Stimulated activated CD4-positive, alpha-beta T cell treated with anti-CD3 and anti-CD28 coated beads, Interleukin-4, amount 100 ng/mL, for 1 hour (primary cell): ENCODE measurements at places on chromosomes 5 and 9.
A peak's percentile ranks its signal among the peaks of the same experiment; 100 is the strongest.

DNA sequence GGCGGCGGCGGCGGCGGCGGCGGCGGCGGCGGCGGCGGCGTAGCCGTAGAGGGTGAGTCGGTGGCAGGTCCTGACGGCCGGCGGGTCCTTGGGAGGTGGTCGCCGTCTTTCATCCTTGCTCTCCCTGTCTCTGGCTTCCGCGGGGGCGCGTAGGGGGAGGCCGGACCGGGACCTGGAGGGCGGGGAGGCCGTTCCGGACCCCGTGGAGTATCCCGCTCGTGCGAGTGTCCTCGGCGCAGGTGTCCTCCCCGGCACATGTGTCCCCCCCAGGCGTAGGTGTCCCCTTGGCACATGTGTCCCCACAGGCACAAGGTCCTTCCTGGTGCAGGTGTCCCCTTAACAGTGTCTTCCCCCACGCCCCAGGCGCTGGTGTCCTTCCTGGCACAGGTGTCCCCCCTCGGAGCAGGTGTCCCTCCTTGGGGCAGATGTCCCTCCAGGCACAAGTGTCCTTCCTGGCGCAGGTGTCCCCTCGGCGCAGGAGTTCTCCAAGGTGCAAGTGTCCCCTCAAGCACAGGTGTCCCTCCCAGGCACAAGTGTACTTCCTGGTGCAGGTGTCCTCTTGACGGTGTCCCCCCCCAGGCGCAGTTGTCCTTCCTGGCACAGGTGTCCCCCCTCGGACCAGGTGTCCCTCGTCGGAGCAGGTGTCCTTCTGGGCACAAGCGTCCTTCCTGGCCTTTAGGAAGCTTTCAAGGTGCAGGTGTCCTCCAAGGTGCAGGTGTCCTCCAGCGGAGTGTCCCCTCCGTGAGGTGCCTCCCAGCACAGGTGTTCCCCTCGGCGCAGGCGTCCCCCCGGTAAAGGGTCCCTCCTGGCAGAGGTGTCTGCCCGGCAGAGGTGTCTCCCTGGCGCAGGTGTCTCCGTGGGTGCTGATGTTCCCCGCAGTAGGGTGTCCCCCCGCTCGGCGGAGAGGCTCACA is 519 bp downstream of the EXOC3 start:
- DNase-seq, result peak; percentile 29

GRCh38 chr9:130664251-130665028 is at the start of gene PRDM12:
PRDM12 (plus strand) TSS chr9:130664594; CDS start chr9:130664654, 60 bp downstream.
- DNase-seq, result no peak

GRCh38 chr5:149432376-149432775 is 53.3 kb upstream of the IL17B start:
- no peak for DNase-seq

- DNase-seq, result no peak
Measured at GRCh38 chr5:169945831-169946261, 34.4 kb downstream of the INSYN2B start.

DNA sequence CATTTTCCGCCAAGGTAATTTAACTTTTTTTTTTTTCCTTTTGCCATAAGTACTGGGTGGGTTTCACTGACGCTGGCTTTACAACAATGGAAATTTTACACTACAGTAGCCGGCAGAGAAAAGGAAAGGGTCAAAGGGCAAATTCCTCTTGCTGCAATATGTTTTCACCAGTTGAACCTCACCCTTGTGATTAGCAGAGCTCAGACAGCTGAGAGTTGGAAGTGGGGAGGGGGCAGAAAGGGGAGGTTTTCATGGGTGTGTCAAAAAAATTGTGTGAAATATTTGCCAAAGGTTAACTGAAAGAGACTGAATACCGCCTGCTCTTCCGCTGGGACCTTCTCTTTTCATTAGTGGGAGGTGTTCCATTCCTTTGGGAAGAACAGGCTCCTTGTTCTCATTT is 296.9 kb downstream of the ADAMTS6 start:
- DNase-seq, result no peak

- DNase-seq, result no peak
Measured at GRCh38 chr5:90921418-90921973, 362.9 kb downstream of the ADGRV1 start.

DNA sequence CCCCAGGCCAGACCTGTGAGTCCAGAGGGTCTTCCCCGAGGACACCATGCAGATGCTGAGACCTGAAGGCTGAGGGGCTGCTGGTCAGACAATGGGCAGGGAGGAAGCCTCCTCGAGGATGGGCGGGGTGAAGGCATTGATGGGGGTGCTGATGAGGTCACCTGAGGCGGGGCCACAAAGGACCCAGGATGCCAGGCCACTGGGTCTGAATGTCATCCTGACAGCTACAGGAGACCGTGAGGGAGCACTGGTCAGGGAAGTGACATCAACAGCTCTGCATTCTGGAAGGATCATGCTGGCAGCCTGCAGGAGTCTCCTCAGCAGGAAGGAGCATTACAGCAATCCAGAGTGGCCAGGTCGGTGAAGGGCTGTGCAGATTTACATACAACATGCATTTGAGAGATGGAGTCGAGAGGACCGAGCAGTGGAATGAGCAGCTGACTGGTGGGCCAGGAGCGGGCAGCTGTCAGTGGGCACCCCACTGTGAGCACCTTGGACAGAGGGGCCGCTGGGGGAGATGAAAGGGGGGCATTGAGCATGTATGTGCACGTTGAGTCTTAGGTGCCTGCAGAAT is 77.7 kb upstream of the ADAMTS2 start:
- no peak for DNase-seq

DNA sequence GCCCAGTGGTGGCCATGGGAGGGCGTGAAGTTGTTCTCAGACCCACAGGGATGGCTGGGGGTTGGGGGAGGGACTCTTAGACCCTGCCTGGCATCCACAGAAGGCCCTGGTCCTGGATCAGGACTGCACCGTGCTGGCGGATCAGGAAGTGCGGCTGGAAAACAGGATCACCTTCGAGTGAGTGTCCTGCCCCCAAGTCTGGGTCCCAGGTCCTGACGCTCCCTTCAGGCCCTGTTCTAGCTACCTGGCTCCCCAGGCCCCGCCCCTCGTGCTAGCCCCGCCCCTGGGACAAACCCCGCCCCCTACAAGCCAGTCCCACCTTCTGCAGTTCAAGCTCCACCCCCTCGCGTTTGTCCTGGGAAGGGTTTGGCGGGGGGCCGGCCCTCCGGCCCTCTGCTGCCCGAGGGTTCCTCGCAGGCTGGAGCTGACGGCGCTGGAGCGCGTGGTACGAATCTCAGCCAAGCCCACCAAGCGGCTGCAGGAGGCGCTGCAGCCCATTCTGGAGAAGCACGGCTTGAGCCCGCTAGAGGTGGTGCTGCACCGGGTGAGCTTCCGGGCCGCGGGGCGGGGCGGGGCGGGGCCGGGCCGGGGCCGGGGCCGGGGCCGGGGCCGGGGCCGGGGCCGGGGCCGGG is 12.9 kb downstream of the RGS14 start:
- DNase-seq, result peak; percentile 66

DNA sequence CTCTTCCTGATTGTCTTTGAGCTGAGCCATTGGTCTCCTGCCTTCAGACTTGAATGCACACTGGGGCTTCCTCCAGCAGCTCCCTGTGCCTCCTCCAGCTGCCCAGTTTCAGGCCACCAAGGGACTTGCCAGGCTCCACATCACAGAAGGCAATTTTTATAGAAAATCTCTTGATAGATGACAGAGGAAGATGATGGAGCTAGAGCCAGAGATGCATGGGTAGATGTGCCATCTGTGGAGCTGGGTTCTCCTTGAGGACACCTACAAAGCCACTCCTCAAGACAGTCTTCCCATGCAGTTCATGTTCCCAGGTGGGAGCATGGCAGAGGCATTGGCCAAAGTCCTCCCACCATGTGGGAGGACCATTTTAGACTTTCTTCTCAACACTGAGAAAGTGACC is 239.6 kb upstream of the IRX1 start:
- DNase-seq, result no peak

DNA sequence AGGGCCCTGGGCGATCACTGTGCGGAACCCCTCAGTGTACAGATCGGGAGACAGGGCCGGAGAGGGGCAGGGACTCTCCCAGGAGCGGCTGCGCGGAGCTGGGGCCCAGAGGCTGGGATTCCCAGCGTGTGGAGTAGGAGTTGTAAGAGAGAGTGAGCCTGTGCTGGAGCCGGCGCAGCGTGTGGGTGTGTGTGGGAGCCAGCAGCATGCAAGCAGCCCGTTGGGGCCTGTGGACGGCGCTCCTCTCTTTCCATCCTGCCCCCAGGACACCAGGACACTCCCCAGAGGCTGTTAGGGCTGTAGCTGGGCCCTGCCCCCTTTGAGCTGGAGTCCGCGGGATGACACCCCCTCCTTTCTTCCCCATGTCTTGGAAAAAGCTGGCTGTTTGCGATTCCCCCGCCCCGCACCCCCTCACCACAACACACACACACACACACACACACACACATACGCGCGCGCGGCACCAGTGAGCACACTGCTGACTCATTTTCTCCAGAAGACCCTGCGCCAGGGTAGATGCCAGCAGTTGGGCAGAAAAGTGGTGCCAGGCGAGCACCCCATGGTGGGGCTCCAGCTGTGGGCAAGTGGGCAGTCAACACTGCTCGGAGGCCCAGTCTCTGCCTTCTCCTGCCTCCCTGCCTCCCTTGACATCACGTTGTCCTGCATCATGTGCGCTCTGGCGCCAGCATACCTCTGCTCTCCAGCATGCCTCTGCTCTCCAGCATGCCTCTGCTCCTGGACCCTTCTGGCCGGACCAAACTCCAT is 1.5 kb downstream of the COL27A1 start:
- peak; percentile 30 for DNase-seq

GRCh38 chr5:80251636-80252035 is 4.2 kb downstream of the SERINC5 start:
- DNase-seq, result no peak

- no peak for DNase-seq
Measured at GRCh38 chr5:178201927-178202235, 2.5 kb upstream of the HNRNPAB start.

- peak; percentile 25 for DNase-seq
Measured at GRCh38 chr5:113663879-113664541, 150.5 kb downstream of the YTHDC2 start.

GRCh38 chr5:127838661-127839060 is 135.5 kb downstream of the CCDC192 start:
- DNase-seq, result no peak
